ENCODE measurements at places on chromosomes 6 and 20. TPM values are rescaled to one million over a fixed set of nuclear protein-coding genes. Genes with fewer than 3 reads are reported as not detected.

DNA sequence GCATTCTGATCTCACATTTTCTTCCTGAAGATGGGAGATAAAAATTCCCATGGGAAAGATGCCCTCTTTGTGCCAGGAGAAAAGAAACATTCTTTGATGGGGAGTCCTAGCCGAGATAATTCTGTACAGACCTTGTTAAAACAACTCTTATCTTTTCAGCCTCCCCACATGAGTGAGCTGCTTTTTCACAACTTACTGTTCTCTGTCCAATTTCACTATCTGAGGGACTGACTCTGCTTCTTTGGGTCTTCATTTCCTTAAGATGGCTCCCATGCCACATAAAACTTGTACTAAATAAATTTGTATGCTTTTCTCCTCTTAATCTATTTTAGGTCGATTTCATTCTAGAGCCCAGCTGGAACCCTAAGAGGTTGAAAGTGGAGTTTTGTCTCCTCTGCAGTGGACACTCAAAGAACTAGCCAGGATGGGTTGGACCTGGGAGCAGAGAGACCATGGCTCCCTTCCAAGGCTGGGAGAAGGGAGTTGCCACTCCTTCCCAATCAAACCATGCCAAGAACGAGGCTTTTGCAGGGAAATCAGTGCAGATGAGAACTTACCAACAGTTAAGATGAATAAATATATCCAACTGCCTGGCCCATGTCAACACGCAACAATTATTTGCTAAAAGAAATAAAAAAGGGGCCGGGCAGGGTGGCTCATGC is 285.8 kb upstream of the SULF2 start:
- no peak for DNase-seq

GRCh38 chr20:37384683-37385174 is 38.8 kb downstream of the SRC start:
- peak; percentile 36 for DNase-seq

DNA sequence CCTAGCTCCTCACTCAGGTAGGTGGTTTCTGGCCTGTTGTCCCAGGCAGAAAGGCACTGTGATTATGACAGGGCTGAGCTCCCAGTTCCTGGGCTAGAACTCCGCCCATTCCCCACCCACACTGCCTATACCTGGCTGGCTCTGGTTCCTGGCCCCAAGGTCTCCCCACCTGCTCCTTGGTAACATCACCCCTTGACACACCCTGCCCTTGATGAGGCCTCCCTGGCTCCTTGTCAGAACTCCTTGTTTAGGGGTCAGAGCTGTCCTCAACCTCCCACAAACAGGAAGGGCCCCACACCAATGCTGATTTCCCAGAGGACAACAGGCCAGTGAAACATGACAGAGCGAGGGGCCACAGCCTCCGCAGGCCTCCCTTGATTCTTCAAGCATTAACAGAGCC is 15.5 kb upstream of the MYMX start:
- no peak for DNase-seq

The HLA-DRA gene
- polyA plus RNA-seq, result 96.0 TPM

The EPPIN gene
- polyA plus RNA-seq, result 0.17 TPM

The THBS2 gene
- 25.8 TPM for polyA plus RNA-seq

All from right renal pelvis (tissue), 4 donors.